ENCODE measurements at places on chromosomes 16 and 17.

DNA sequence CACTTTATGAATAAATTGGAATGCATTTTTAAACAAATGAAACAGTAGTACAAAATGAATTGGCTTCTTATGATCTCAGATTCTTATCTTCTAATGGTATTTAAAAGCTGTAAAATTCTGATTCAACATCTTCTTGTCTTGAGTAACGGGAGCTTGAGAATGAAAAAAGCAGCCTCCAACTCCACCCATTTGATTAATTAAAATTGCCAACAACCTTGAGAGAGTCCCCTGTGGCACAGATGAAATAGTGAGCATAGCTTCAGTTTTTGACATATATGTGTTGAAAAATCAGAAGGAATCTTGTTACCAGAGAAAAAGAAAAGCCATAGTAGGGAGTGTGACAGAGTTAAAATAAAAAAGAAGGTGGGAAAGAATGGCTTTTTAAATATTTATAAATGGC lies 1426.1 kb upstream of the CDH8 start:
- no peak for DNase-seq

DNA sequence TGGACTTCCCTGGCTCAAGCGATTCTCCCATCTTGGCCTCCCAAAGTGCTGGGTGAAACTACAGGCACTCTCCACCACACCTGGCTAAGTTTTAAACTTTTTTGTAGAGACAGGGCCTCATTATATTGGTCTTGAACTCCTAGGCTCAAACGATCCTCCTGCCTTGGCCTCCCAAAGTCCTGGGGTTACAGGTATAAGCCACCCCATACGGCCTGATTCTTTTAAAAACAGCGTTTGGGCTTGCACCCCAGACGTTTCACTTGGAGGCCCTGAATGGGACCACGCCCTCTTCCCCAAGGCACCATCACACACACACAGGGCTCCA lies 29.4 kb upstream of the GINS2 start:
- no peak for DNase-seq

DNA sequence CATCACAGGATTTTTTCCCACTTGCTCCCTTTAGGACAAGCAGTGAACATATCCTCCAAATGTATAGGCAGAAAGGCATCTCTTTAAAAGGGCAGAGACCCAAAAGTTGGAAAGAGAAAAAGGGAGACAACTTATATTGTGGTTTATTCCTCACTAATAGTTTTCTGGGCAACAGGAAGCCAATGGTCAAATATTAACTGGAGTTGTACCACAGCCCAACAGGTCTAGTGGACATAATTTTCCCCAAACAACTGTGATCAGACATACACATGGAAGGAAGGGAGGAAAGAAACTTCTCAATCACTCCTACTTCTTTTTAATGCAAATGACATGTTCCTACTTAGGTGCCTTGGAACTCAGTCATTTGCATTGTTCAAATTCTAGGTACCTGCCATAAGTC lies 78.4 kb downstream of the SOX9 start:
- no peak for DNase-seq

DNA sequence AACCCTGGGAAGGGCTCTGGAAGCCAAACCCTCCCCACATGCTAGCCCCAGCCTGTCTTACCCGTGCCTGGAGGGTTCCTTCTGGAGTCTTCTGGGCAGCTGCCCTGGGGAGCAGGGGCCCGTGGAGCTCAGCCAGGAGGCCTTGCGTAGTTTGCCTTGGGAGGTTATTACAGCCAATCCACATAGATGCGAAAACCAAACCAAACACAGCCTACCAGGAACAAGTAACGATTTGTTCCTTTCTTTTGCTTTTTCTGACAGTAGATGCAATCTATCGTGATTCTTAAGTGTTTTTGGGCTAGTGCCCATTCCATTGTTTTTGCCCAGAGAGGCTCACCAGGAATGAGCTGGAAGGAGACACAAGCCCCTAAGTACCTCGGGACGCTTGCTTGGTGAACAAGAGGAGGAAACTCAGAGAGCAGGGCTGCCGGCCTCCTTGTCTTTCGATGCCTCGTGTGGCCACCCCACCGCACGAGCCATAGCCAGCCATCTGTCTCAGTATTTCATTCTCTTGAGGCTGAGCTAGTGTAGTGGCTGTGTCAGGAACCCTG lies 102.7 kb upstream of the NOL11 start:
- no peak for DNase-seq

GRCh38 chr17:4712526-4712925 lies 2.1 kb downstream of the ARRB2 start:
- DNase-seq: no peak

DNA sequence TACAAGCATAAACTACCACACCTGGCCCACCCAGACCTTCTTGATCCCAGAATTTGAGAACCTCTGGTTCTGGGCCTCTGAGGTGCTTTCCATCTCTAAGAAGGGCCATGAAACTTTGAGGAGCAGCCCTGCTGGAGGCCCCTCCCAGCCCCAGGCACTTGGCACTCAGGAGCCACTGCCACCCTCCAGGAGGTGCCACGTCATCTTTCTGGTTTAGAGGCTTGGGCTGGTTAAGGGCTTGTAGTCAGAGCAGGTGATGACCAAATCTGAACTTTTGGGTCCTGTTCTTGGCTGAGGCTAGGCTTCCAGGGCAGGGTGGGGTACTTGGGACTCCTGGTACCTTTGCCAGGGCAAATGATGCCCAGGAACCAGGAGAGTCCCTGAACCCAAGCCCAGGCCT lies 13.8 kb upstream of the DLX4 start:
- DNase-seq: no peak

- DNase-seq: no peak
Observed at GRCh38 chr17:50561746-50562141, 1.2 kb downstream of the CACNA1G start.

DNA sequence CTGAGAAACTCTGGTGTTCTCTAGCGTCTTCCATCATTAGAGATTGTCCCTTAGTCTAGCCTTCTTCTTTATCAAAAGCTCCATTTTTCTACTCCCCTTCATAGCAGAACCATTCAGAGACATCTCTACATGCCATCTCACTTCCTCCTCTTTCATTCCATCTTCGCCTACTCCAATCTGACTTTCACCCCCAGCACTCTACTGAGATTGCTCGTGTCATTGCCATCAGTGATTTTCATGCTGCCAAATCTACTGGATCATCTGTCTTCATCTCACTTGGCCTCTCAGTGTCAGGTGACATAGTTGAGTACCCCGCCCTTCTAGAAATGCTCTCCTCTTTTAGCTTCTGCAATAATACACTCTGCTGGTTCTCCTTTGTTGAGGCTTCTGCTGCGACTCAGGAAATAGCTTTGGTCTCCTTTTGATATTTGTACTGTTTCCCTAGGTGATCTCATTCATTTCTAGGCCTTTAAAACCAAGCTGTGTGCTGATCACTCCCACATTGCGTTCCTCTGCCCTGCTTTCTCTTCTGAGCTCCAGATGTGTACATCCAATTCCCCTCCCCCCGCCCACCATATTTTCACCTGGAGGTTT lies 119.1 kb downstream of the FTO start:
- no peak for DNase-seq

DNA sequence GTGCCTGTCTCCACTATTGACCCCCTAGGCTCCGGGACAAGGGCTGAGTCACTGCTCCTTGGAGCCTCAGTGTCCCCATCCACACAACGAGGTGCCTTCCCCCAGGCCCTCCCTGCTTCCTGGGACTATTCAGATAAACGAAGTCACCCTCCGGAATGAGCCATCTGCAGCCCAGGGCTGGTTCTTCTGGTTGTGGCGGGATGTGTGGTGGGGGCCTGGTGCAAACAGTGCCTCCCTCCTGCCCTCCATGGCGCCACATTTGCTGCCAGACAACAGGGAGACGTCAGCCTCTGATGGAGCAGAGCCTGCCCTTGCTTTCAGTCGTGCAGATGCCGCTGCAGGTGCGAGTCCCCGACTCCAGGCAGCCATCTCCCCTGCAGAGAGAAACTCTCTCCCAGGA lies 5.1 kb upstream of the KRT16 start:
- no peak for DNase-seq

GRCh38 chr16:72162105-72162692 lies 9.8 kb downstream of the PMFBP1 start:
- no peak for DNase-seq

GRCh38 chr17:38594152-38594551 lies 11.6 kb downstream of the SRCIN1 start:
- DNase-seq: no peak

GRCh38 chr16:53948326-53948725 lies 244.4 kb downstream of the FTO start:
- no peak for DNase-seq

DNA sequence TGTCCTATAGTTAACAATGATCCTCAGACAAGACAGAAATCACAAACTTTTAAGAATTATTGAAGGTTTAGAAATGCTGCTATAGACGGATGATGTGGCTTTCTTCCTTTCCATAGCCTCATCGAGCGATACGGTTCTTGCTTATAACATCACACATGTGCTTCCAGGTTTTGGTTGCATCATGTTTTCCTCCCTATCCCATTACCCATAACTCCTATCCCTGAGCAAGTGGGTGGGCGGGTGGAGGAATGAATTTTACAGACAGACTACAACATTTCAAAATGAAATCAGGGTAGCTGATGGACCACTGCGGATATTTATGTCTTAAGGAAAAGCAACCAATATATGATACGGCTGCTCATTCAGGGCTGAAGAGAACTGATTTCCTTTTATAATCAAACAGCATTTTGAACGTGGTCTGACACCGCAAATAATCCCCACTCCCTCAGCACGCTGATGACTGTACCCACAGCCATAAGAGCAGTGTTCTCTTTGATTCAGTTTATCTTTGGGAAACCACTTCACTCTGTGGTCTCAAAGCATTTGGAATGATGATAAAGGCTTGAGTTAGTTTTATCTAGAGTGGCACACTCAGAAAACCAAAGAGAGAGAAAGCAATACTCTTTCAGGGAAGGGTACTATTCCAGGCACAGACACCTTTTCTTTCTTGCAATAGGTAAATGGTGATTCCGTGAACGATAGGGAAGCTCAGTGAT lies 4.6 kb upstream of the AKTIP start:
- DNase-seq: no peak

- DNase-seq: no peak
Observed at GRCh38 chr17:45369421-45369820, 52.6 kb upstream of the MAP3K14 start.

- no peak for DNase-seq
Observed at GRCh38 chr17:28948342-28948741, 3.0 kb downstream of the PHF12 start.

- DNase-seq: no peak
Observed at GRCh38 chr17:71203953-71204352, 916.9 kb upstream of the SOX9 start.

- no peak for DNase-seq
Observed at GRCh38 chr16:2971134-2971984, 2.2 kb downstream of the PAQR4 start.

DNA sequence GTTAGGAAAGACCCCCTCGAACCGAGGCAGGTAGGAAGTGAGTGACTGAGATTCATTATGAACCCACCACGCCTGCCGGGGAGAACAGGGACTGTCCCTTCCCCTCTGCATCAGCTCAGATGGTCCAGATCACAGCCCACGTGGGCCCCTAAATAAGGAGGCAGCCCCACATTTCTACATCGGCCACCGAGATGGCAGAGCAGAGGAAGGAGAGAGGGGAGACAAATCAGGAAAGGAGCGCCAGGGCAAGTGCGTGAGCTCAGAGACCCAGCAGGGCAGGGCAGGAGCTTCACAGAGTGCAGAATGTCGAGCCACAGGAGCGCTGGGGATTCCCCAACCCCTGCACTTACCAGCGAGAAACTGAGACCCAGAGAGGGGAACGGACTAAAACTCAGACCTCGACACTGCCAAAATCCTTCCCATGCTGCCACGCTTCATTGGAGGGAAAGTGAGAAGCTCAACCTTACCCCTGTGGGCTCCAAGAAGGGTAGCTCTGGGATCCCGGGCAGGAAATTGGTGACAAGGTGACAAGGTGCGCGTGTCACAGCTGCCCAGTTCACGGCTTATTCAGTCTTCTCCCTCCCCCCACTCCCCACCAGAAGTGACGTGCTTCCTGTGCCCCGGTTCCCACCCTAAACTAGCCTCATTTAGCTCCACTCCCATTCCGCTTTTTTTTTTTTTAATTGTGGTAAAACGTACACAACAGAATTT lies at the start of gene ICAM2:
TSS of gene ICAM2 (minus strand) at position 578 of the 711 bp plus-strand sequence. CDS start 13,942 bp downstream, outside the sequence.
- peak; percentile 48 for DNase-seq

DNA sequence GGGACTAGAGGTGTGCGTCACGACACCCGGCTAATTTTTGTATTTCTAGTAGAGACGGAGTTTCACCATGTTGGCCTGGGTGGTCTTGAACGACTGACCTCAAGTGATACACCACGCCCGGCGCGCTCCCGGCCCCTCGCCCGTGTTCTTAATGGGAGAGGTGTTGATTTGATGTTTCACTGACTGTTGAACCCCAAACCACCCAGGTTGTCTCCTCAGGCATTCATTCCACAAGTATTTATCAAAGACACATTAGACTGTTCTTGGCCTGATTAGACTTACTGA lies 1.4 kb downstream of the CENPN start:
- no peak for DNase-seq

DNA sequence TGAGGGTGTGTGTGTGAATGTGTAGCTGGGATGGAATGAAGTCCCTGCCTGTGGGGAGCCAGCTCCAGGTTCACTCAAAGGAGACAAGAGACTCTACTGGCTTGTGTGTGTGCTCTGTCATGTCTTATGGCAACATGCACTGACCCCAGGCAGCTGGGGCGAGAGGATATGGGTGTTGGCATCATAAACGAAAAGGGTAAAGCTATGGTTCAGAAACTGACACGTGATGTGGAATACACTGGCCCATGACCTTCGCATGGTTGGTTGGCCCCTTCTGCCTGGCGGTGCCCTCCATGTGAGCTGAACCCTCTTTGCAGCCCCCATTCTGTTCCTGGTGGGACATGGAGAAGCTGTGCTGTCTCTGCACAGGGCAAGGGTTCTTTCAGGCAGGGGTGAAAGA lies 21.9 kb downstream of the ZNF750 start:
- no peak for DNase-seq

- no peak for DNase-seq
Observed at GRCh38 chr16:1890708-1891050, 18.7 kb upstream of the MEIOB start.

- DNase-seq: no peak
Observed at GRCh38 chr16:66798161-66798560, 3.2 kb downstream of the TERB1 start.

- no peak for DNase-seq
Observed at GRCh38 chr16:78955206-78955605, 645.3 kb downstream of the MAF start.

- peak; percentile 52 for DNase-seq
Observed at GRCh38 chr17:3944485-3945388, 19.5 kb downstream of the ATP2A3 start.
